ENCODE measurements at places on chromosomes 1 and 21.

DNA sequence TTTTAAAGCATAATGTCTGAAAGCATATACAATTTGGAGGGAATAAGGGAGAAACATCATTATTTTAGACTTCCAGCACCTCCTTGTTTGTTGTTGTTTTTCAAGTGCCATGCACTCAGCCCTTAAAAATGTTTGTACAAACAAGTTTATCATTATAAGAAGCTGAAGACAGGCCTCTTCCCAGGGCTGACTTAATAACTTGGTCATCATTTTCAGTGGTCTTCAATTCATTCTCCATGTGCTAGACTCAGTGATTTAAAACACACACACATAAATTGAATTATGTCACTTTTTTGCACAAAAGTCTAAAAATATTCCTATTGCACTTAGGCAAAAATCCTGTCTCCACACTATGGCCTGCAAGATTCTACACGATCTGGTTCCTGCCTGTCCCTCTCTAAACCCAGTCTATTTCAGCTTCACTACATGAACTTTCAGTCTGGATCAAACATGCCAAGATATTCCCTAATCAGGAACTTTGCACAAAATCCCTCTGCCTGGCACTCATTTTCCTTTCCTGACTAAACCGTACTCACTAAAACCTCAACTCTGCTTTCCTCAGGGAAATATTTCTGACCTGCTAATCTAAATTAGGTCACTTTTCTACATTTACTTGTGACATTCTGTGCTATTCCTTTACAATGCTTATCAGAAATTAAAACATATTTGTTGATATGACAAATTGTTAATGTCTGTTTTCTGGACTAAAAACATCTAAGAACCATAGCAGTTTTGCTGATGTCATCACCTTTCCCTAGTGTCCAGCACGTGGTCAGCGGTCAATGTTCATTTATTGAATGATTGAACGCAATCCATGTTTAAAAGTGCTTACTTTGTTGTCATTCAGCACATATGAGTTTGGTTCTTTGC, 14.8 kb upstream of the GBP5 start:
- DNase-seq: no peak

- DNase-seq: no peak
These were observed 10.3 kb downstream of the SLC37A1 start for GRCh38 chr21:42523941-42524340.

DNA sequence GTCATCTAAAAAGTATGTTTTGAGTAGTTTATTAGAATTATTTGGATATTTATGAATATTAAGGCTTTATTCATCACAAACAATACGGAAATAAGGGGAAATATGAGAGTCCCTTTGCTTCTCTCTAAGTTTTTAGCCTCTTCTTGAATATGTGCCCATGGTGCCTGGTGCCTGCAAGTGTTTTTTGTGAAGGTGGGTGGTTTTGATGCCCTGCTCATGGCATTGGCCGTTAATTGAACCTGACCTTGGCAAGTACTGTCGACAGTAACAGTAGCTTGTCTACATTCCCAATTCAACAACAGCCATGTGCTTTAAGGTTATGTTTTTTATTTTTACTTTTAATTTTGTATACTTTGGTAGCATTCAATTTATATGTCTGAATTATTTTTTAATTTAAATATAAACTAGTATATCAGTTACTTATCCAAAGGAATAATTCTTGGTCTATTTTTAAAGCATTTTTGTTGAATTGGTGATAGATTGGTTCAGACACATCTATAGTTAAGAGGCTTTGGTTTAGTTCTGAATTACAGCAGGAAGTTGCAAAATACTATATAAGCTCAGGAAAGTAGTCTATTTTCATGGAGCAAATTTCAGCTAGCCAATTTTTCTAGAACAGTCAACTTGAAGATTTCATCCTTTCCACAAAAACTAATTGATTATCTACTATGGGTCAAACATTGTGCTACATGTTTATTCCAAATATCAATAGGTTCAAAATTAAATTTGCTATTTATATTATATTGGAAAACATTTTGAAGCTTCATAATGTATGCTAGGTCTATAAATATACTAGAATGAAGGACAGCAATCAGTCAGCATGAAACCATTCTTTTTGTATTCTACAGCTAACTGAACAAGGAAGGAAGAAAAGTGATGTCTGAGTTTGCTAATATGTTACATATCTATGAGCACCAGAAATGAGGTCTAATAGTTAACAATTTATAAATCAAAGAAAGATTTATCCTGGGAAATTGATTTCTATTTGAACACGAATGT, 184.4 kb downstream of the MRPL39 start:
- DNase-seq: no peak

DNA sequence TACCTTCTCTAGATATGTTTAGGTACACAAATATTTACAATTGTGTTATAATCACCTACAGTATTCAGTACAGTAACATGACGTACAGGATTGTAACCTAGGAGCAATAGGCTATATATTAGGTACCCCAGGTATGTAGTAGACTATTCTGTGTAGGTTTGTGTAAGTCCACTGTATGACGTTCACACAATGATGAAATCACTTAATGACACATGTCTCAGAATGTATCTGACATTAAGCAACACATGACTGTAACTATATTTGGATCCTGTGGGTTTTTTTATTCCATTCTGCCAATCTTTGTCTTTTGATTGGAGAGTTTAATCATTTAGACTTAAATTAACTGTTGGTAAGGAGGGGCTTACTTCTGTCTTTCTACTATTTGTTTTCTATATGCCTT, 52.1 kb downstream of the STYXL2 start:
- DNase-seq: no peak

- DNase-seq: no peak
These were observed at the start of gene LGR6 for GRCh38 chr1:202193614-202194327. Gene LGR6, plus strand, starts transcription at chr1:202193799. Its CDS starts 191 bp downstream, at chr1:202193990.
